ENCODE measurements at places on chromosomes 5 and 9.

DNA sequence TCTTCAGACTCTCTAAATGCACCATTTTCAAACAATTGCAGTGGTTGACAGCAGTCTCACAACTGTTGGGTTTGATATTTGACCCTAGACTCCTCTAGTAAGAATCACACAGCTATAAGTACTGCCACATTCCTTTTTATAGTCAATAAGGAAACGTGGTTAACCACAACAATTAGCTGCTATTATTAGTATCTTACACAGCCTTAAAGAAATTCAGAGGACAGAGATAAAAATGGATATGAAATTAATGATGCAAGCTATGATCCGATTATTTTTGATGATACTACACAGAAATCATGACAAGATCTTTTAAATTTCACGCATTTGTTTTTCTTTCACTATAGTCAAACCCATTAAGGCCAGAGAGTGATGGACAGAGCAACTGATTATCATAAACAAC lies 288.6 kb upstream of the C9orf72 start:
- H3K36me3 ChIP-seq, result no peaks in the 10 kb centered on the region
- no peaks in the 10 kb centered on the region for H3K27me3 ChIP-seq
- no peak for DNase-seq
- no peak overlapping the region for H3K4me3 ChIP-seq

- H3K4me3 ChIP-seq, result no peak overlapping the region
- H3K27me3 ChIP-seq, result no peaks in the 10 kb centered on the region
- H3K27ac ChIP-seq, result no peak overlapping the region
- DNase-seq, result no peak
- H3K4me1 ChIP-seq, result no peaks in the 10 kb centered on the region
These were observed 362.8 kb downstream of the DMAC1 start for GRCh38 chr9:7436754-7437153.

GRCh38 chr9:114237781-114238180 lies 82.4 kb downstream of the COL27A1 start:
- H3K27me3 ChIP-seq, result no peaks in the 10 kb centered on the region
- no peaks in the 10 kb centered on the region for H3K36me3 ChIP-seq
- no peaks in the 10 kb centered on the region for H3K4me1 ChIP-seq
- H3K4me3 ChIP-seq, result no peak overlapping the region
- no peak for DNase-seq

- DNase-seq, result no peak
- H3K4me1 ChIP-seq, result peaks cover 9% of the 10 kb centered on the region
- no peaks in the 10 kb centered on the region for H3K27me3 ChIP-seq
- H3K4me3 ChIP-seq, result no peak overlapping the region
These were observed 45.8 kb downstream of the PLPP7 start for GRCh38 chr9:131335368-131335755.

DNA sequence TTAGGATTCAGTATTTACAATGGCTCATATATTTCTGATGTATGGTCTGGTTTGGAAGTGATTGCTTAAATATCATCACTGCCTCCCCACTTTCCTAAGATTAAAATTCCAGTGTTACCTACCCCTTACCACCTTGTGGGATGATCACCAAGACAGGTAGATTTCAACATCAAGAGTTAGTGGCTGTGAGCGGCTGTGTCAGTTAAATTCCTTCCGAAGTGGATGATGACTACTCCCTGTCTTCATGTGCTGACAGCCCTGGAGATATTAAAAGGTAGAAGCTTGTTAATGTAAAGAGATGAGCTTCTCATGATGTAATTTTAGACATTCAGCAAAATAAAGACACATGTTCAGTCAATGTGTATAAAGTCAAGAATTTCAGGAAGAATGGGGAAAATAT lies 4.2 kb downstream of the ITGA2 start:
- H3K27me3 ChIP-seq, result peaks cover 7% of the 10 kb centered on the region
- H3K27ac ChIP-seq, result no peak overlapping the region
- H3K4me1 ChIP-seq, result no peaks in the 10 kb centered on the region
- H3K36me3 ChIP-seq, result no peaks in the 10 kb centered on the region

- H3K4me1 ChIP-seq, result no peaks in the 10 kb centered on the region
- H3K36me3 ChIP-seq, result no peaks in the 10 kb centered on the region
These were observed 99.6 kb upstream of the CCDC112 start for GRCh38 chr5:115396081-115396480.

- no peaks in the 10 kb centered on the region for H3K4me1 ChIP-seq
- H3K36me3 ChIP-seq, result no peaks in the 10 kb centered on the region
- DNase-seq, result no peak
- no peak overlapping the region for H3K4me3 ChIP-seq
- H3K27me3 ChIP-seq, result no peaks in the 10 kb centered on the region
- H3K27ac ChIP-seq, result no peak overlapping the region
These were observed 370.7 kb downstream of the MTRR start for GRCh38 chr5:8239646-8240045.

GRCh38 chr5:136073714-136074529 lies 45.1 kb downstream of the TGFBI start:
- H3K27ac ChIP-seq, result no peak overlapping the region
- H3K27me3 ChIP-seq, result no peaks in the 10 kb centered on the region
- no peaks in the 10 kb centered on the region for H3K4me1 ChIP-seq
- H3K4me3 ChIP-seq, result no peak overlapping the region
- DNase-seq, result no peak
- H3K36me3 ChIP-seq, result no peaks in the 10 kb centered on the region

DNA sequence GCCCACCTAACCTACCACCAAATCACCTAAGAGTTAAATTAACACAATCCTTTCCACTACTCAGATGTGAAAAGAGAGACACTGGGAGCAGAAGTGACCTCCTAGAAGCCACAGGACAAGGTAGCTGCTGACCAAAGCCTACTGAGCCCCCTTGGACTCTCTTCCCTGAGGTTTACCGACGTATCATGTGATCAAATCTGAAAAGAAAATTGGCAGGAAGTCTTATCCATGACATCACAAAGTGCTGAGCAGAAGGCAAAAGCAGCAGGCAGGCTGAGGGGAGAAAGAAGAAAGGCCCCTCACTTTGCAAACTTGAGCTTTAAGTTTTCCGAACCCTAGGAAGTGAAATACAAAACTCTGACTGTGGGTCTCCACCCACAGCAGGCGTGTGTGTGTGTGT lies 11.1 kb downstream of the PRELID2 start:
- H3K4me3 ChIP-seq, result no peak overlapping the region
- no peaks in the 10 kb centered on the region for H3K27me3 ChIP-seq
- H3K4me1 ChIP-seq, result no peaks in the 10 kb centered on the region

- no peaks in the 10 kb centered on the region for H3K4me1 ChIP-seq
- DNase-seq, result no peak
- no peaks in the 10 kb centered on the region for H3K27me3 ChIP-seq
- no peaks in the 10 kb centered on the region for H3K36me3 ChIP-seq
These were observed 33.9 kb upstream of the AOPEP start for GRCh38 chr9:94692601-94693000.

DNA sequence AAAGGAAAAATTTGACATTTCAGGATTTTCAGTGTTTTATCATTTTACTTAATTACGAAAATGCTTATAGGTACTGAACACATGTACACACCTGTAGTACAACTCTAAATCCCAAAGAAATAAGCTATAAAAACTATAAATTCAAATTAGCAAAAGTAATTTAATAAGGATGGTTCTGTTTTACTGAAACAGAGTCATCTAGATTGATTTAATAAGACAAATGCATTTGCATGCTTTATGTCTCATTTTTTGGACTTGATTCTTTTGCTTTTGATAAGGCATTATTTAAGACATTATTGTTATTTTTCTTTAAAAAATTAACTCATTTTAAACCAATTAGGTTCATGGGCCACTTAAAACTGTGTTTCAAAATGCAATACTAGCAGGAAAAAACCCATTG lies 201.2 kb downstream of the PIK3R1 start:
- no peaks in the 10 kb centered on the region for H3K36me3 ChIP-seq
- H3K27me3 ChIP-seq, result no peaks in the 10 kb centered on the region
- no peak overlapping the region for H3K4me3 ChIP-seq
- H3K4me1 ChIP-seq, result no peaks in the 10 kb centered on the region
- H3K27ac ChIP-seq, result no peak overlapping the region
- DNase-seq, result no peak

DNA sequence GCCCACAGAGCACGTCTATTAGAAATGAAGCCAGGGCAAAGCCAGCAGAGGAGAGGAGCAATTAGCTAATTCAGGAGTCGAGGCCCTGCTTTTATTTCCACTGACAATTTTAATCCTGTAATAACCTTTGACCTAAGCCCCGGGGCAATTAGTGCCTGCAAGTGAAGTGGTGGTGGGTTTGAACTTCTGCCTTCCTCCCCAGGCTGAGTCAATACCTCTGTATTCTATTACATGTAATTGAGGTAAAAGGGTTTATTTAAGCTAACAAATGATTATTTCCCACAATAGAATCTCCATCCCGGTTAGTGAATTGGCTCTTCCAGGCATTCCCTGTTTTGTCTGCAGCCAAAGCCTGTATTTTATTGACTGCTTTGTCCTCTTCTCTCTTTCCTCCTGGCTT lies 49.9 kb downstream of the FGF18 start:
- DNase-seq, result no peak
- no peaks in the 10 kb centered on the region for H3K27me3 ChIP-seq
- H3K27ac ChIP-seq, result no peak overlapping the region
- H3K36me3 ChIP-seq, result no peaks in the 10 kb centered on the region
- H3K4me3 ChIP-seq, result no peak overlapping the region
- H3K4me1 ChIP-seq, result no peaks in the 10 kb centered on the region

GRCh38 chr9:5485378-5486085 lies 24.8 kb upstream of the PDCD1LG2 start:
- no peak overlapping the region for H3K27ac ChIP-seq
- DNase-seq, result no peak
- no peak overlapping the region for H3K4me3 ChIP-seq
- no peaks in the 10 kb centered on the region for H3K4me1 ChIP-seq
- H3K27me3 ChIP-seq, result no peaks in the 10 kb centered on the region
- H3K36me3 ChIP-seq, result no peaks in the 10 kb centered on the region

DNA sequence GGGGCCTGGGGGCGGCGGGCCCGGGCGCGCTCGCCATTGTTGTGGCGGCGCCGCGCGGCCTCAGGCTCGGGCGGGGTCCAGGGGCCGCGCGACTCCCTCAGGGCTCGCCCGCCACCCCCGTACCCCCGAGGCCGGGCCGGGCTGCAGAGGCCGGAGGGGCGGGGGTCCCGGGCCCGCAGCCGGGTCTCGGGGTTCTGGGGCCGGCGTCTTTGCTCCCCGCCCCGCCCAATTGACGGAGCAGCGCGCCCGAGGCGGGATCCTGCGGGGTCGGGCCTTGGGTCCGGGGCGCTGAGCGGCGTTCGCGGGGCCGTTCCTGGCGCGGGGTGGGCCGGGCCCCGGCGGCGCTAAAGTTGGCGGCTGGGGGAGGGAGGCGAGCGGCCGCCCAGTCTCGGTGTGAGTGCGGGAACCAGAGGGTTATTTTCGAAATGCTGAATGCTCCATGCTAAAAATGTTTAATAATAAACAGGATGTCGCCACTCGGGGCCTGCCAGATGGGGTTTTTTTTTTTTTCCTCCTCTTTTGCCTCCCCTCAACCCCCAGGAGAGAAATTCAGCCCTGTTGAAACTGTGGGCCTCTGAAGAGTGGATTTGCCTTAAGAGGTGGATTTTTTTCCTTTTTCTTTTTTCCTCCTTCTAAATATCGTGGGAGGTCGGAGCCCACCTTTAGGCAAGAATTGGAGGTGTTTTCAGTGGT lies 724 bp downstream of the PRRC2B start:
- peaks cover 15% of the 10 kb centered on the region for H3K4me1 ChIP-seq
- DNase-seq, result no peak
- H3K27me3 ChIP-seq, result no peaks in the 10 kb centered on the region

DNA sequence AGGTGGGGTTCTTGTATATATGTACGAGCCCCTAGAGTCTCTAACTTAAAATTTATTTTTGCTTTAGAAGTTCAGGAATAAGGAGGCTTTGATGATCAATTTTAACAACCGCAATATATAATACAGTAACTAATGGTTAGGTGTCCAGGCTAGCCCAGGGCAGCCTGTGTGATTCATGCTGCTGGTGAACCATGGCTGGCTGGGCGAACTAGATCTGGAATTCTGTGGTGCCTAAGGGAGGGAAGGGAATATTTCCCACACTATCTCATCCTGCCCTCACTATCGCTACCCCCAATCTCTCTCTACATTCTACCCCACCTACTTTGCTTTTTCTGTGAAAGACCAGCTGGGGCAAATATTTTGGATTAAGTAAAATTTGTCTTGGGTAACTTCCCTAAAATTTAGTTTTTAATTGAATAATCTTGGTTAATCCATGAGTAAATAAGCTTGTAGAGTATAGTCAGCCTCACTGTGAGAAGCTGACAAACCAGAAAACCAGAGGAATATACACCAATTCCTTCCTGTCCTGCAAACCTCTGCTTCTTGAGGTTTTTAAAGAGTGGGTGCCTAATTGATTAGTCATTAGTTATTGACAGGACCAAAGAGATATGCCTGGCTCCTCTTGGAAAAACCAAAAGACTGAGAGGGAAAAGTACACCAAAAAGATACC lies 115.1 kb upstream of the CCDC152 start:
- H3K4me3 ChIP-seq, result no peak overlapping the region
- H3K36me3 ChIP-seq, result no peaks in the 10 kb centered on the region
- no peak for DNase-seq

- H3K36me3 ChIP-seq, result no peaks in the 10 kb centered on the region
- no peaks in the 10 kb centered on the region for H3K4me1 ChIP-seq
- DNase-seq, result no peak
- no peaks in the 10 kb centered on the region for H3K27me3 ChIP-seq
- no peak overlapping the region for H3K27ac ChIP-seq
These were observed 260.3 kb upstream of the KLF4 start for GRCh38 chr9:107749787-107750444.

- no peak overlapping the region for H3K27ac ChIP-seq
- no peaks in the 10 kb centered on the region for H3K36me3 ChIP-seq
- H3K27me3 ChIP-seq, result no peaks in the 10 kb centered on the region
These were observed 1028.5 kb downstream of the NR2F1-AS1 start for GRCh38 chr5:92552206-92553160.
